ENCODE measurements at places on chromosomes 11 and 22. TPM values are rescaled to one million over a fixed set of nuclear protein-coding genes. Genes with fewer than 3 reads are reported as not detected.

GRCh38 chr11:4763096-4763495 is 6.6 kb downstream of the OR51F1 start:
- H3K36me3 ChIP-seq, result no peaks in the 10 kb centered on the region
- no peaks in the 10 kb centered on the region for H3K4me1 ChIP-seq
- DNase-seq, result no peak

- peaks cover 30% of the 10 kb centered on the region for H3K4me1 ChIP-seq
- DNase-seq, result no peak
- no peak overlapping the region for H3K4me3 ChIP-seq
- no peaks in the 10 kb centered on the region for H3K36me3 ChIP-seq
- H3K27ac ChIP-seq, result no peak overlapping the region
- no peaks in the 10 kb centered on the region for H3K27me3 ChIP-seq
Observed at GRCh38 chr11:86798988-86799387, 1.4 kb upstream of the PRSS23 start.

DNA sequence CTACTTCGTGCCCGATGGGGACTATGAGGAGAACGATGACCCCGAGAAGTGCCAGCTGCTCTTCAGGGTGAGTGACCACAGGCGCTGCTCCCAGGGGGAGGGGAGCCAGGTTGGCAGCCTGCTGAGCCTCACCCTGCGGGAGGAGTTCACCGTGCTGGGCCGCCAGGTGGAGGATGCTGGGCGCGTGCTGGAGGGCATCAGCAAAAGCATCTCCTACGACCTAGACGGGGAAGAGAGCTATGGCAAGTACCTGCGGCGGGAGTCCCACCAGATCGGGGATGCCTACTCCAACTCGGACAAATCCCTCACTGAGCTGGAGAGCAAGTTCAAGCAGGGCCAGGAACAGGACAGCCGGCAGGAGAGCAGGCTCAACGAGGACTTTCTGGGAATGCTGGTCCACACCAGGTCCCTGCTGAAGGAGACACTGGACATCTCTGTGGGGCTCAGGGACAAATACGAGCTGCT is 751 bp downstream of the FIBIN start:
- H3K4me1 ChIP-seq, result peaks cover 2% of the 10 kb centered on the region
- peak; percentile 66 for DNase-seq
- no peaks in the 10 kb centered on the region for H3K27me3 ChIP-seq
- no peaks in the 10 kb centered on the region for H3K36me3 ChIP-seq
- H3K4me3 ChIP-seq, result peak overlapping the region; percentile 52

The LRRC75B gene
- 10.9 TPM for total RNA-seq

- H3K4me1 ChIP-seq, result no peaks in the 10 kb centered on the region
- H3K4me3 ChIP-seq, result no peak overlapping the region
- no peak for DNase-seq
- H3K27ac ChIP-seq, result no peak overlapping the region
Observed at GRCh38 chr11:127825183-127825582, 762.2 kb downstream of the ETS1 start.

The BDNF gene
- total RNA-seq, result 0.62 TPM

The CYP2D6 gene
- total RNA-seq, result 1.8 TPM

DNA sequence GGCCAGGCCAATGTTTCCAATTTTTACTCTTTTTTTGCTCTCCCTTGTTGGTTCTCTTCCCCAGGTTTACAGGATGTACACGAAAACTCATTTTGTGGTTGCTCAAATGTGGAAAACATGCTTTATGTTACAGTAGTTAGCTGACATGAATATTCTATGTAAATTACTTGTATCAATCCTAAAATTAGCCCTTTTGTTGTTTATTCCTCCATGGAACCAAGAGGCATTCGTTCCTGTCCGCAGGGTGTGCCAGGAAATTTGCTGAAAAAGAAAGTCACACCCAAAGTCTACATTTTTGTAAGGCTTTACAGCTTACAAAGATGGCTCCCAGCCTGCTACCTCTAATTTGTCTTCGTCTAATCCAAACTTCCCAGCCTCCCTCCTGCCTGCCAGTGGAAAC is 652.3 kb downstream of the ETS1 start:
- H3K27ac ChIP-seq, result no peak overlapping the region
- H3K4me1 ChIP-seq, result no peaks in the 10 kb centered on the region

GRCh38 chr11:70073871-70074371 is 4.2 kb upstream of the ANO1 start:
- H3K27me3 ChIP-seq, result peaks cover 63% of the 10 kb centered on the region
- H3K4me1 ChIP-seq, result peaks cover 23% of the 10 kb centered on the region
- no peak overlapping the region for H3K27ac ChIP-seq
- H3K4me3 ChIP-seq, result no peak overlapping the region
- no peaks in the 10 kb centered on the region for H3K36me3 ChIP-seq

DNA sequence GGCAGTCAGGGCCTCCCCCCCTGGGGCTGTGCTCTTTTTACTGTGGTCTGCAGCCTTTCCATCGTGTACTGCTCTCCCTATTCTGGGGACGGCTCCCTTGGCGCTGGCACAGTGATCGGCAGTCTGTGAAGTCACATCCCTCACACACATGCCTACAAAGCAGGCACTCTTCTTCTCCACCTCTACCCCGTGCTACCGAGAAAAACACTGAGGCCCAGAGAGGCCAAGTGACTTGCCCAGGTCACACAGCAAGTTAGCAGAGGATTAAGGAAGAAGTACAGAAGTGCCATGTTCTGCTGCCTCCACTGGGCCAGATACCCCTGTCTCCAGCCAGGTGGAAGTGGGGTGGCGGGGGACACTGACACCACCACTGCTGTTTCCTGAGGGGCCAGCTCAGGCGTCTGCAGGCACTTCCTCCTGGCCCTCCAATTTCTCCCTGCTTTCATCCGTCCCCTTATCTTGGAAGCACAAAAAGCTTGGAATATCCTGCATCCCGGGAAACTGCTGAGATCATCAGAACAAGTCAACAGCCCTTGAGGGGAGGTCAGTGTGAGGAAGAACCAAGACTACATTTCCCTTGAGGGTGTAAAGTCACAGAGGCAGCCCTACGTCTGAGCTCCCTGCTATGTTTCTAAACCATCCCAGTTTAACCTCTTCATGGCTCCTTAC is 30.2 kb upstream of the KLHL35 start:
- H3K4me3 ChIP-seq, result no peak overlapping the region
- no peaks in the 10 kb centered on the region for H3K36me3 ChIP-seq
- H3K4me1 ChIP-seq, result peaks cover 14% of the 10 kb centered on the region
- no peak for DNase-seq

The BATF2 gene
- not detected for total RNA-seq

GRCh38 chr22:28108851-28109250 is 189.8 kb upstream of the PITPNB start:
- H3K27ac ChIP-seq, result no peak overlapping the region
- H3K27me3 ChIP-seq, result no peaks in the 10 kb centered on the region
- H3K36me3 ChIP-seq, result peaks cover 8% of the 10 kb centered on the region
- no peak overlapping the region for H3K4me3 ChIP-seq
- DNase-seq, result no peak
- H3K4me1 ChIP-seq, result peaks cover 10% of the 10 kb centered on the region

The NFAM1 gene
- 1.1 TPM for total RNA-seq

The CLDN5 gene
- 22.1 TPM for total RNA-seq

DNA sequence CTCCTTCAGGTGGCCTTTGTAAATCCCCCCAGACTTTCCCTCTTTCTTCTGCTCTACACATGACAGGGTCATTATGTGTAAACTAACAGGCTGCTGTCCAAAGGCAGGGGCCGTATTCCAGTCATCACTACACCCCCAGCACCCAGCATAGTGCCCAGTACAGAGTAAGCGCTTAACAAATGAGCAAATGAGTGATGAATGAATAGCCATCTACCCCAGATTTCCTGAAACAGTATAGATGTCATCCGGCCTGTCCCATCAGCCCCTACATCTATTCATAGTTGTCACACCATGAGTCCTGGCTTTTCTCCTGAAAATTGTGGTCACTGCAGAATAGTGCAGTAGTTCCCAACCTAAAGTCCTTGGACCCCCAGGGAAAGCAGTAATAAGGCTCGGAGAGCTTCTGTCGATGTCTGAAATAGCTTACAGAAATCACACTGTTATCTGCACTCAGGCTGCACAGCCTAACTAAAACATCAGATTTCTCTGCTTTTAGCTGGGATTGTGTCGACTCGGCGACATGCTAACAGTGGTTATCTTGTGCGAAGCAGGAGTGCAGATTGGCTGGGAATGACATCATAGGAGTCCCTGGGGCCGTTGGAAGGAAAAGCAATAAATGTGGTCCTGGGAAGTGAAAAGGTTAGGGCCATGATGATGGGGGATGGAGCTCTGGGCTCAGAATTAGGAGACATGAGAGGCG is 143.8 kb upstream of the NECTIN1 start:
- peaks cover 40% of the 10 kb centered on the region for H3K27me3 ChIP-seq
- H3K4me1 ChIP-seq, result peaks cover 14% of the 10 kb centered on the region
- no peaks in the 10 kb centered on the region for H3K36me3 ChIP-seq
- H3K27ac ChIP-seq, result no peak overlapping the region

DNA sequence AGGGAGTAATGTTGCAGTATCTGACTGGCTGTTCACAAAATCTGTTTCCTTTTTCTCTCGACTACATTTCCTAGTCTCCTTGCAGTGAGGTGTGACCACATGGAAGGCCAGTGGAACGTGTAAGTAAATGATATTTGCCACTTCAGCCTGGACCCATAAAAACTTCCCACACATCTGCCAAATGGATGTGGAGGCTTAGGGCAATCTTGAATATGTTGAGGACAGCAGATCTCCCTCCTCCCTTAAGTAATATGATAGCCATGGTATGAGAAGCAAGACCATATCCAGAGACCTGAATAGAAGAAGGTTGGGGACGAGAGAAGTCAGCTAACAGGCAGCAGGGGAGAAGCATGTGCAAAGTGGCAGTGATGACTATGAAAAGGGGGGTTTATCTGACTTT is 33.0 kb upstream of the C11orf87 start:
- DNase-seq, result no peak
- no peaks in the 10 kb centered on the region for H3K4me1 ChIP-seq
- H3K36me3 ChIP-seq, result no peaks in the 10 kb centered on the region
- no peak overlapping the region for H3K27ac ChIP-seq
- no peak overlapping the region for H3K4me3 ChIP-seq
- H3K27me3 ChIP-seq, result no peaks in the 10 kb centered on the region

DNA sequence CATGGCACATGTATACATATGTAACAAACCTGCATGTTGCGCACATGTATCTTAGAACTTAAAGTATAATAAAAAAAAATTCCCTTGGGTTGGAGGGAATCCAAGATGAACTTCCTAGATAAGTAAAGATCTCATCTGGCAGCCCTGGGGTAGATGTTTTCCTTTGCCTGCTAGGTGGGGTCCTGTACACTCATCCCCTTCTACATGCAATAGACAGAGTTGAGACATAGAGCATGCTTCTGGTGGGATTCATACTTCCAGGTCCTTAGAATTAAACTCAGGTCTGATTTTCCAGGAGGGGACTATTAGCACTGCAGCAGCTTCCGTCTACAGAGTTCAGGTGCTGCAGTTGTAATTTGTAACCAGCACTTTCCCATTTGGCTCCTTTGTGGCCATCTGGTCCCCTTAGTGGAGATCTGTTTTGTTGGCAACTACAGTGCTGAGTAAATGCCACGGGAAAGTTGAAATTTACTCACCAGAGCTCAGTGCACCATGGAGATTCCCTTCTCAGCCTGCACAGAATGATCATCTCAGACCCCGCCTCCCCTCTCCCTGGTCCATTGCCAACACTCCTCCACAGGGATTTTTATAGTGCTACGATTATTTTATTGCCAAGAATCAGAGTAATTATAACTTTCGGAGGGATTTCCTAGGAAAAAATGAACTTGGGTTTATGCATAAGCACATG is 220.1 kb upstream of the E2F8 start:
- no peaks in the 10 kb centered on the region for H3K27me3 ChIP-seq
- no peaks in the 10 kb centered on the region for H3K36me3 ChIP-seq

DNA sequence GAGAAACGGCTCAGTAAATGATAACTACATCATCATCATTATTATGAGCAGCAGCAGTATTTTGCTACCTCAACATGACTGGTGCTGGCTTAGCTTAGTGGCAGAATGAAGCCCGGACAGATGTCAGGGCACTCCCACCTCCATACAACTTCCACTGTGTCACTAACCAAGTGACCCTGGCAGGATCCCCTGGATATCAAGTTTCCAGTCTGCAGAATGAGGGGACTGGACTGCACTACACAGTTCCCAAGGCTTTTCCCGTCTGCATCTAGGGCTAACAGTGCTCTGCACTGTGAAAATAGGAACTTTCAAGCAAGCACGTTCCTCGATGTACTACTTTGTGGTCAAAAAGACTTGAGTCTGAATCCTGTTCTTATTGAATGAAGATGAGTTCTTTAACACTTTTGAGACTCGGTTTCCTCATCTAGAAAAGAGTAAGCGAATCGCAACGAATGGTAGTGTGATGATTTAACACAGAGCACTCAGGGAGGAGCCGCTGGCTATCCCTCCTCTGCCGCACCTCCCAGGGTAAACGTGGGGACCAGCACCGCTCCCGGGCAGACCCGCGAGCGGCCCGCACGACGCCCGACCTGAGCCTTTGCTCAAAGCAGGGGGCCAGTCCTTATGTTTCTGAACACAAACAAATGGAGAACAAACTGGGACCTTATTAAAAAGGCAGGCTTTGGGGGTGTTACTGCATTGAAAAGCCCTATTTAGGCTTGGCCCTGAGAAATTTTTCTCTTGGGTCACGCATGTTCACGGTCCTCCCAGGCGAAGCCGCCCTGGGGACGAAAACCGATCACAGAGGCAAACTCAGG is 910 bp downstream of the CLTCL1 start:
- peak overlapping the region; percentile 99 for H3K4me3 ChIP-seq
- H3K27ac ChIP-seq, result no peak overlapping the region
- H3K4me1 ChIP-seq, result peaks cover 37% of the 10 kb centered on the region
- H3K36me3 ChIP-seq, result no peaks in the 10 kb centered on the region
- no peaks in the 10 kb centered on the region for H3K27me3 ChIP-seq

DNA sequence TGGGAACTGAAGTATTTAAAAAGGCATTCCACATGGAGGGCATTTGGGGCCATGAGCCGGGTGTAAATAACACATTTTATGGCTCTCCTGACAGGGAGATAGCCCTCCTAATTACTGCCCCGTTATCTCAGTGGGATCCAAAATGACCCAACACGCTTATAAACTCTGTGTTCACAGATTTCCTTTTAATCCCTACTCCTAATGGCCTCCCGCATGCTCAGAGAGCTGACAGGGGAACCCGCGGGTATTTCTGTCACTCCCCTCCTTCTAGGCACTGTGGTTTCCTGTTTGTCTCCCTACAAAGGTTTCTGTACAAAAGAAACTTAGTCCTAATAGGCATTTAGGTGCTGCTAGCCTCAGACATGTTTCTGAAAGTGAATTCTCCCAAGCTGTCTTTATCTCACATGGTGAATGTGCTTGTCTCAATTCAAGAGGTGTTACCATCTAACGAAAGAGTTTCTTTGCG is 202.8 kb upstream of the SEZ6L start:
- H3K27ac ChIP-seq, result no peak overlapping the region
- no peak overlapping the region for H3K4me3 ChIP-seq
- H3K27me3 ChIP-seq, result peaks cover 27% of the 10 kb centered on the region
- DNase-seq, result no peak
- no peaks in the 10 kb centered on the region for H3K4me1 ChIP-seq
- H3K36me3 ChIP-seq, result no peaks in the 10 kb centered on the region

All from suprapubic skin (tissue), 4 donors.